ENCODE measurements at places on chromosomes 3 and 15.

- DNase-seq, result no peak
Observed at GRCh38 chr3:122725106-122725505, 44.5 kb downstream of the PARP14 start.

DNA sequence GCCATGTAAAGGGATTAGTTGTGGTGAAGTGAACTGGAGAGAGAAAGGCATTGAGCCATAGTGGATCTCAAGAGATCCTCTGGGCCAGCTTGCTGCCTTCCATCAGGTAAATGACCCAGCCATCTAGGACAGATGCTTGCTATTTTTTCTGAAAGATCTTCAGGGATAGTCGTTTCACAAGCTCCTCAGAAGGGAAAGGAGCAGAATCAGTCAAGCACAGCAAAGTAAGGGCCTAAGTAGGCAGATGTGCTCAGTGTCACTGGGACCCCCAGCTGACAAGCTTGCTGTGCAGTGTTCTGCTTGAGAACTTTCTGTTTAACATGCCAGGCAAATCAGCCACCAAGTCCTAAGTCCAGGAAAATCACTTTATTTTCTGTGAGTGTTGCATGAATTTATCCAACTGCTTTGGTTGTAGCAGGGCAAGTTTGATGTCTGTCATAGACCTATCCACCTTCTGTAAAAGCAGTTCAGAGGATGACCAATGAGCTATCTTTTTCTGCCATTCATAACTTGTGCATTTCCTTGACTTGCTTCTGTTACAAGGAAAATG is 319.8 kb downstream of the IL5RA start:
- DNase-seq, result no peak

- DNase-seq, result no peak
Observed at GRCh38 chr3:28151608-28152228, 89.7 kb upstream of the CMC1 start.

DNA sequence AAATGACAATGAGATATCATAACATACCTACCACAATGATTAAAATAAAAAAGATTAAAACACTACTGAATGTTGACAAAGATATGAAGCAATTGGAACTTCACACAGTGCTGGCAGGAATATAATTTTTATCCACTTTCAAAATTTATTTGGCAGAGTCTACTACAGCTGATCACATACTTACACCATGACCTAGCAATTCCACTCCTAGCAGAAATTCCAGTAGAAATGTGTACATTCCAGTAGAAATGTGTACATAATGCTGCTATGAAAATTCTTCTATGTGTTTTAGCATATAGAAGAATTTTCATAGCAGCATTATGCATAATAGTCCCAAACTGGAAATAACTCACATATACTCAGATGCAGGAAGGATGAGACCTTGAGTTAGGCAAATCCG is 43.5 kb downstream of the IFT57 start:
- DNase-seq, result no peak

- no peak for DNase-seq
Observed at GRCh38 chr3:72317491-72317890, 530.8 kb downstream of the SHQ1 start.

- DNase-seq, result no peak
Observed at GRCh38 chr3:37594873-37595783, 266.6 kb upstream of the CTDSPL start.

DNA sequence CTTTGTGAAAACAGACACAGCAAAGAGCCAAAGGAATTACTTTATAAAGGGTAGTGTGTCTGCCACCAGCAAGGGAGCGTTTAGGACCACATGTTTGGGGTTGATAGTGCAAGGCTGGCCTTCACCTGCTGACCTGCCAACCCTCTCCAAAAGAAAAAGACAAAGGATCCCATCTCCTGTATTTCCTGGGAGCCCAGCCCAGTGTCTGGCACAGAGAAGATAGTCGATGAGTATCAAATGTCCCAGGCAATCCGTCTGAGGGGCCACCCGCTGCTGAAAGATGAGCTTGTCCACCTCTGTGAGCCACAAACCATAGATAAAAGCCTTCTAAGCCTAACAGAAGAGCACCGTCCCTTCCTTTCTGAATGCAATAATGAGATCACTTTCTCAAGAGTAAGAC is 154.8 kb upstream of the CTNNB1 start:
- no peak for DNase-seq

GRCh38 chr3:15023249-15023648 is 41.9 kb downstream of the MRPS25 start:
- no peak for DNase-seq

DNA sequence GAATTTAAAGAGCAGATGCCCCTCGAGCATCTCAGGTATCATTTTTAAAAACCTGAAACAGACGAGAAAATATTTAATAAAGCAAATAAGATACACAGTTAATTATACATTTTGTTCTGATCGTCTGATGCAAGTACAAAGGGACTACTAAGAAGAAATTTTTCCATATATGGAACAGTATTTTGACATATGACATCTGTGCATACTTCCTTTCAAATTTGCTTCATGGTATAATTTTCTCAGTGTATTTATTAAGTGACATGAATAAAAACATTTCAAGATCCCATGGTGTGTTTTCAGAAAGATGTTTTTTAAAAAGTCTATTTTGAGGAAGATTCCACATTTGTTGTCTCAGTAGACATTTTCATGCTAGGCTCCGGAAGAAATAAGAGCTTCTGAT is 208.1 kb downstream of the VGLL3 start:
- no peak for DNase-seq

DNA sequence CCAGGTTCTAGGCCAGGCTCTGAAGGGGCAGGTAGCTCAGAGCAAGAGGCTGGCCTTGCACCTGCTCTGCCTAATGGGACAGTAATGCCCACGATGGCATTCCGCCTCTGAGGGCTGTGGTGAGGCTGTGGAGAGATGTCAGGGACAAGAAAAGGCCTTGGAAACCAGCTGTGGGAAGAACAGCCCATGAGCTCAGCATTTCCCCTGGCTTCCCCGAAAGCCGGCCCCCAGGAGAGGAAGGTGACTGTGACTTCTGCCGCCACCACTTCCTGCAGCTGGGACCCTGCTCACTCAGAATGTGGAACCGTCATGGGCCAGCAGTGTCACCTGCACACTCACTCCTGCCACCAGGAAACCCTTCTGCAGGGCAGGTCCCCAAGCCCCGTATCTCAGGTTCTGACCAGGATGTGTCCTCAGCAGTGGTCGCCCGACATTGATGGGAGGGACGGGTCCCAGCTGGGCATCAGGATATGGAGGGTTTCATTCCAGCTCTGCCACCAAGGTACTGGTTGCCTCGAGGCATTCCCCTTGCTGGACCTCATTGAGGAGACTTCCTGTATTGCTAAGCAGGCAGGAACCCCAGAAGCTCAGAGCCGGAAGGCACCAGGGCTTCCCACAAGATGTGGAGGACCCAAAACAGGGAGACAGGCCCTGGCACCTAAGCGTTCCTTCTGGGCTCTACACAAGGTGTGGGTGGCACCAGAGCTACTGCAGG is 30.7 kb downstream of the SEMA7A start:
- peak; percentile 54 for DNase-seq

DNA sequence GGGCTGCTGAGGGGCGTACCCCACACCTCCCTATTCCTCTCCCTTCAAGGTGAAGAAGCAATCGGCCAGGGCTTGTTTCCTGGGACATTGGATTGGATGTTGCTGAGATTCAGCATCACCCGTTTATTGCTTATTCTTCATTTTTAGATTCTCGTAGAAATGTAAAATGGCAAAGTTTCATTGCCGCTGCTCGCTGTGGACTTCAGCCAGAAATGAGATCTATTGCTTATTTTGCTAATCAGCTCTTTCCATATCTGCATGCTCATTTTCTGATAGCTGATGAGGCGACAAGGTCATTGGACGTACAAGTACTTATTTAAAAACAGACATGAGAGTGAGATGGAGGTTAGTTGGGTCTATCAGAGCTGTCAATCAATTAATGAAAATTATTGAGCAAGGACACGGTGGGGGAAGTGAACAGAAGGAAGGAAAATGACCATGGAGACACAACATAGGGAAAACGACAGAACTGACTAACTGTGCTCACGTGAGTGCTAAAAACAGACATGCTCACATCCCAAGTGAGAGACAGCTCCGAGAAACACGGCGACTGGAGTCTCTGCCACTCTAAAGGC is 471.2 kb downstream of the NR2F2 start:
- no peak for DNase-seq

GRCh38 chr3:42590989-42591756 is 513 bp downstream of the SS18L2 start:
- DNase-seq, result no peak

GRCh38 chr3:189507856-189508255 is 123.3 kb upstream of the TP63 start:
- DNase-seq, result no peak

- DNase-seq, result no peak
Observed at GRCh38 chr15:83275412-83275811, 9.1 kb downstream of the BNC1 start.

DNA sequence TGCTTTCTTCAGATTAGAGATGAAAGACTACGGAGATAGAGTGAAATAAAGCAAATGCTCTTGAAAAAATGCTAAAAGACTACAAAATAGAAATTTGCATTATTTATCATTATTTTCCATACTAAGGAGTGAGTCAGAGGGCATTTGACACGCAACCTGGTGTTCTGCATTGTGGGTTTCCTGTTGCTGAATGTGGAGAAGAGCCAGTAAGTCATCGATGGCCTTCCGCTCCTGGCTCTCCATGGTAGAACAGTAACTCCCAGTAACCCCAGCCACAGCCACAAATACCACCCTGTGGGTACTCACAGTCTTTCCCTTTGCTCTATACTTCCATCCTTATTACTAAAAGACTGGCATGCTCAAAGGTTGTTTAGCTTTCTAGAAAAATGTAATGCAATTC is 61.5 kb downstream of the CGGBP1 start:
- DNase-seq, result no peak

DNA sequence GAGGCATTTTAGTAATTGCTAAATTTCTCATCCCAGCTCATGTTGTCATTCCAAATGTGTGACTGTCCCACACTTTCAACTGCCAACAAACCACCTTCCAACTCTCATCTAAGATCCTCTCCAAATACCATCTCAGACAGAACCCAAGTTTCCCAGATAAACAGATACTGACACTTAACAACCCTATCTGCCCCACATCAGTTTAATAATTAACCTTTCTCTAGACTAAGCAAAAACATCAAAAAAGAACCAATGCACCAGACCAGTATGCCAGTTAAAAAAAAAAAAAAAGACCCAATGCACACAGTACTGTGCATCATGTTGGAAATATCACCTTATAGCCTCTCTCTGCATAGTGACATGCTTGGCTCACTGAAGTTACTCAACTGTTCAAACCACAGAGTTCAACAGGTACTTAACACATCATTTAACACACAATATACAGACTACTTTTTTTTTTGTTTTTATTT is 5.5 kb downstream of the SFMBT1 start:
- no peak for DNase-seq

DNA sequence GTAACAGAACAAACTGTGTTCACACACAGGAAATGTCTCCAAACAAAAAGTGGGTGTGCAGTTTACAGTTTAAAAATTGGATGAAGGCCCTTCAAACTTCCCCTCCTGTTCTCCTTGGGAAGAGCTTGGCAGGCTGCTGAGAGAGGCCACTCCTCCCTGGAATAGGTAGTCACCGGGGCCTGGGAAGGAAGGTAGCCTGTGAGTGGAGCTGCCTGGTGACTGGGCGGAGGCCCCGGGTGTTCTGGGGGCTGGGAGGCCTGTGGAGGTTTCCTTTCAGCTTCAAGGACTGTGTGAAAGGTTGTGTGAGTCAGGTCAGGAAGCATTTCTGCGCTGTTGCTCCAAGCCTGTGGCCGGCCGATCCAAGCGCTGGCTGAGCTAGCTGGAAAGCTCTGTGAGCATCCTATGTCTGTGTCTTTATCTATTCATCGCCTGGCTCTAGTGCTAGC is 14.1 kb downstream of the SLCO3A1 start:
- no peak for DNase-seq

DNA sequence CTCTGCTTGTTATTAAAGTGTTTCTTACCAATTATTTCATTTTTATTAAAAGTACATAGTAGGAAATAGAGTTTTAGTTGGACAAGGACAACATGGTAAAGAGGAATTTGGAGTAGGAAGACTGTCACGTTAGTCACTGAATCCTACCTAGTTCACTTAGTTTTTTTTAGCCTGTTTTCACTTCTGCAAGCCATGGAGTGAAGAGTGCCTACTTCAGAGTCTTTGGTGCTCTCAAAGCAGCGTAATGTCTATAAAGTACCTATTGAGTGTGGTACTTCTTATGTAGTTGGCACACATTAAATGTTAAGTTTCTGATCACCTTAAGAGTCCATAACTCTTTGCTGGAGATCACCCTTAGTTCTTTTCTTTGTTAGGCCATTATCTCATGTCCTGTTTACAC is 78.7 kb downstream of the LPP start:
- DNase-seq, result no peak

GRCh38 chr15:51369451-51369761 is 28.0 kb downstream of the GLDN start:
- DNase-seq, result no peak

- no peak for DNase-seq
Observed at GRCh38 chr3:31008994-31009393, 114.5 kb upstream of the GADL1 start.

- no peak for DNase-seq
Observed at GRCh38 chr3:124282751-124283651, 291.1 kb upstream of the ROPN1 start.

DNA sequence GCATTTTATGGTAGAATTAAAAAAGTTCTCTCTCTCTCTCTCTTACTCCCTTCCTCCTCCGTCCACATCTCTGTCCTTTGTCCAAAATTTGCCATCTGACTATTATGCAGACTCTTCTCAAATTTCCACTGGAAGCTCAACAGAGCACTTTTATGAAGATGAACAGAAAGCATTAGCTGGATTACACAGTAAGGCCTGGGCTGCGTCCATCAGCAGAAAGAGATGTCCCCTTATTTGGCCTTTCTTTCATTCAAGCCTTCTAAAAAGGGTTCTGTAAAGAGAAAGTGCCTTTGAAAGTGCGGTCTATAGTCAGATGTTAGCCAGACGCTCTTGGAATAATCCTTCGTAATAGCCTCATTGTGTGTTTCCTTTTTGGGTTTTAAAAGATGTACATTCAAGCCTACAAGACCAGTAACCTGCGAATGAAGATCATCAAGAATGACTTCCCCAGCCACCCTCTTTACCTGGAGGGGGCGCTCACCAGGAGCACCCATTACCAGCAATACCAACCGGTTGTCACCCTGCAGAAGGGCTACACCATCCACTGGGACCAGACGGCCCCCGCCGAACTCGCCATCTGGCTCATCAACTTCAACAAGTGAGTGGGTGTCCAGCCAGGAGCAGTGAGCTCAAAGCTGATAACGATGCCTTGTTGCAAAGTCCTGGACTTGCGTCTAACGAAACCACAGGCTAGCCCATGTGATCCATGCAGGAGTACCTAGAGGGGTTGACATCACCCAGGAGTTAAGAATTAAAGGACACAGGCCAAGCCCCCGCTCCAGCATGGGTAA is 53.1 kb downstream of the MESD start:
- no peak for DNase-seq

DNA sequence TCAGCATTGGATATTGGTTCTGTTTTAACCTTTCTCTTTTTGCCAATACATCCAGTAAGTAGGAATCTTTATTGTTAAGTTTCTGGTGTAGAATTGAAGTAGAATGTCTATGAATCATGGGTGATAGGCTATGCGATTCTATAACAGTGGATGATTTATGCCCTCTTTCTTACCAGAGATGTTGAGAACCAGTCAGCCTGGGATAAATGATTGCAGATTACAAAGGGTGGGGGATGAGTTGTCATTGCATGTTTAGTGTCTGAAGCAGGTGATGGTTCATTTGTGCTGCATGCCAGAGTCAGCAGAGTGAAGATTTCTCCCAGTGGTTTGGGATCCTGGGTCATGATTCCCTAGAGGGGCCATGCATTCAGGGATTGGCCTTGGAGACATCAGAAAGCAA is 14.3 kb downstream of the RETNLB start:
- DNase-seq, result no peak
